ENCODE measurements at places on chromosomes 5 and 9.

GRCh38 chr5:138543730-138544104 lies 681 bp upstream of the ETF1 start:
- DNase-seq: peak; percentile 87

GRCh38 chr9:20441711-20442423 lies 180.4 kb downstream of the MLLT3 start:
- DNase-seq: no peak

GRCh38 chr9:121609822-121610637 lies 41.4 kb upstream of the DAB2IP start:
- DNase-seq: no peak

- DNase-seq: no peak
These were observed 157.4 kb downstream of the TTLL11 start for GRCh38 chr9:121935739-121936138.

DNA sequence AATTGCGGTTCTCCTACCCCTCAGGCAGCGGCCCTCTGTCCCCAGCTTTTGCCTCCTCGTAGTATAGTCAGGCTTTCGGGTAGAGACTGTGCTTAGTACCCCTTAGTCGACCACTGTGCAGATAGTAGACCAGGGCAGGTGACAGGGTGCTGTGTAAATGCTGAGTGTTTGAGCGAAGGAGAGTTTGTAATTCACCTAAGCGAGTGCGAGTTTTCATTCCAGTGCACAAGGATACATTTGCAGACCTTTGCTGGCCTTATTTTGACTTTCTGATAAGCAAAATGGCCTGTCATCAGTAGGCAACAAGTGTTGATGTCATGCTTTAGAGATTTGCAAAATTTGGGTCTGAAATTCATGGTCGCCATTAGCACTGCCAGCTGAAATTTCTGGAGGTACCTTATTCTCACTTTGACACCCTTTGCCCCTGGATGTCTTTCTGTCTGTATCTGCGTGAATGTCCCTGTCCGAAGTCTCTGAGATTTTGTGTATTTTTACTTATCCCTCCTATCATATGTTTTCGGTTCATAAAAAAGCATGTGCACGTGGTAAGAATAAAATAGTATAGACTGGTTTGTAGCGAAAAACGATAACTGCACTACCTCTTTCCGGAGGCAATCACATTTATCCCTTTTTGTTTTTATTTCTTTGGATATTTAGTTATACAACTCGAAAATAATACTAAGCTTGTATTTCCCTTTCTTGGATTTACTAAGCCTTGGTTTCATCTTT lies 1.9 kb downstream of the LMNB1 start:
- no peak for DNase-seq

Data from inflammatory macrophage (primary cell).